ENCODE measurements at places on chromosomes 12 and 14.

DNA sequence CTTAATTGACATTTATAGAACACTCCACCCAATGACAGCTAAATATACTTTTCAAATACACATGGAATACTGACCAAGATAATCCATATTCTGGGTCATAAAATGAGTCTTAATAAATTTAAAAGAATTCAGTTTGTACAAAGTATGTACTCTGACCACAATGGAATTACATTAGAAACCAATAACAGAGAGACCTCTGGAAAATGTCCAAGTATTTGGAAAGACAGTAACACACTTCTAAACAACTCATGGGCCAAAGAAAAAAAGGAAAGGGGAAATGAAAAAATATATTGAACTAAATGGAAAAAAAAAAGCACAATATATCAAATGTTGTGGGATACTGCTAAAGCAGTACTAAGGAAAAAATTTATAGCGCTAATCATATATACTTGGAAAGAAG, 52.0 kb downstream of the CRACR2A start:
- no peak for DNase-seq

GRCh38 chr14:34247605-34248004, 214.4 kb downstream of the SPTSSA start:
- DNase-seq: no peak

- no peak for DNase-seq
Measured at GRCh38 chr12:110718222-110718908, 24.3 kb downstream of the PPP1CC start.

DNA sequence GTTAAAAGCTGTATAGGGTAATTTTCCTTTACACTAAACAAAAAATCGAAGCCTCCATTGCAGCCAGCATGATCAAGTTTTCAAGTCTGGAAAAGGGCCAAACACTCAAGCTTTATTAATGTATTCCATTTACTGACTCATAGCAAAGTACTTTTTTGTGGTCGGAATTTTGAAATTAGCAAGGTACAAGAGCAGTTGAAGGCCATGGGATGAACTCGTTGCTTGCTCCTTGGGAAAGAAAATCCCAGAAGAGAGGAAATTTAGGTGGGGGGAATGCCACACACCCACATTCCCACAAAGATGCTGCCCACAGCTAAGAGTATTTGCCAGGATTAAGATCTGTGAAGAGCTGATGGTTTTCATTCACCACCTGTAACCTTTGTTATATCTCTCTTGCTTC, 333.7 kb downstream of the EGLN3 start:
- DNase-seq: no peak

- no peak for DNase-seq
Measured at GRCh38 chr12:26822026-26822425, 11.0 kb downstream of the ITPR2 start.

GRCh38 chr12:101051901-101052550, 158.0 kb downstream of the SLC5A8 start:
- no peak for DNase-seq

GRCh38 chr12:121323908-121324307, 27.4 kb upstream of the CAMKK2 start:
- no peak for DNase-seq

DNA sequence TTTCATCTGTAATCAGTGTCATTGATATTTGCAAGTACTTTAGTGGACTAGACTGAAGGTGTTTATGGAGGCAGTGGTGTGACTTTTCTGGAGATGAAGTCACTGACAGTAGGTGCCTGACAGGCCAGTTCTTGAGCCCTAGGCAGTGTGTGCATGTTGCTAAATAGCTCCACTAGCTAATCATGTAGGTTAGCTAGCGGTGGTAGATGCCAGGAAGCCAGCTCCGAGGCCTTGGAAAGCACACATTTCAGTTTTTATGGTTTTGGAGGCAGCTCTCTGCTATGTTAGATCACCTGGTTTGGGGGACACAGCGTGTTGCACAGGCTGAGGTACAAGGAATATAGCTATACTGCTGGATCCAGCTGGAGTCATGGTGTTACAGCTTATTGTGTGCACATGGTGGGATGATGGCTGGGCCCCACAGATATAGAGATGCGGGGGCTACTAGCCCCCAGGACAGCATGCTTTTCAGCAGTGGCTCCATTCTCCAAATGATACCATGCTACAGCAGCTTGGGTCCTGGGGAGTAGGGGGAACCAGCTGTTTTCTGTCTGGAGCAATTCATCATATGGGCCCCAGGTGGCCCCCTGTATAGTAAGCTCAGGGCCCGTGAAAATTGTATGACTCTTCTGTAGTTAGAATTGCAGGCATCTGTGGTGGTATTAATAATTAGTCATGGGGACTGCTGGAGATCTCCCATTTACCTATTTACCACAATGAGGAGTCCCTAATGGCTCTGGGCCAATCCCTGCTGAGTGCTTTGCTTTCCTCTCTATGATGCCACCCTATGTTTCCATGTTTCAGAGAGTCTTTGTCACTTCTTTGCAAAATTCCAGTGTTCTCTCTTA, 367.2 kb upstream of the LMO3 start:
- DNase-seq: no peak

GRCh38 chr12:117593815-117594400, 232.5 kb upstream of the NOS1 start:
- DNase-seq: no peak

DNA sequence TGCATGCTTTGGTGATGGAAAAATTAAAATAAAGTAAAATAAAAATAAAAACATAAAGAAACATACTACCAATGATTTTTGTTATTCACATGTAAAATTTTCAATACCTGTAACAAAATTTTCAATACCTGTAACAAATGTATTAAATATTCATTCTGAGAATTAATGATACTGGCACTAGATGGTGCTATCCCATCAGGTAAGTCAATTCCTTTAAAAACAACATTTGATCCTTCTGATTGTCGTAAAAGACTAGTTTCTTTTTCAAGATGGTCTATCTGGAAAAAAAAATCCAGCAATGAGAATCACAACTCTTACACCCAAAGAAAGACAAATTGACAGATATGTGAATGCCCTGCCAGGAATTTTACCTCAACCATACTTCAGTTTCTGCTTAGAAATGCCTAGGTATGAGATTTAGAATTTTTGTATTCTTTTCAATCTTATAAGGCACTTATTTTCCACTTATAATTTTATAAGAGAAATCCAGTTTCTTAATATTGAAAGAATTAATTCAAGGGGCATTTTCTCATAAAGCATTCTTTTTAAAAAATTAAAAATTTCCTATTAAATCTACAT, 30.7 kb downstream of the CEP290 start:
- DNase-seq: no peak

DNA sequence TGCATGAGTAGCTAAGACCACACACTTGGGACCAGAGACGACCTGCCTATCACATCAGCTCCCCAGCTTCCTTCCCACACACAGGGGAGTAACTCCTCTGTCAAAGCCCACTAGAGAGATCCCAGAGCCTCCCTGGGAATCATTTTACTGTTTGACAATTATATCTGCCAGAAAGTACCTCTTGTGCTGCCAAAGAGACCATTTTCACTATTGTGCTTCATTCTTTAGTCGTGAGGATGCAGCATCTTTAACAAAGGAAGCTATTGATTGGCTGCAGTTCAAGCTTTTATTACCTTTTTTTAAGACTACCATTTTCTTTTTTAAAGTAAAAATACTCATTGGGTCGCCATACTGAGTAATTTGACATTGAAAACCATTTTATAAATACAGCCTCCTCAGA, 194.5 kb upstream of the RGS6 start:
- no peak for DNase-seq

DNA sequence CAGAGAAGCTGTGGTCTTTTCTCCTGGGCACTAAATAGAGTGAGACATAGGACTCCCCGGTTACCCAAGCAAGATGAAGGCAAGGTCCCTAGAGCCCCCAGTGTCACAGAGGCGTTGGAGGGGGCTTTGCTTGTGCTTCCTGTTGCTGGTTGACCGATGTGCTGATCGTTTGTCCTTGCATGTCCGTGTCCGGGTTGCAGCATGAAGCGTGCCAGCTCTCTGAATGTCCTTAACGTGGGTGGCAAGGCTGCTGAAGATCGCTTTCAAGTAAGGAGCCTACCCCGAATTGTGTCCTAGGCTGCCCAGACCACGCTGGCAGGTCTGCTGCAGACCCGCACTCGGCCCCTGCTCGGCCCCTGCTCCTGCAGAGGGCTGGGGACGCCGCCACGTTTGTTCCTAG, 23.1 kb downstream of the XRCC3 start:
- no peak for DNase-seq

DNA sequence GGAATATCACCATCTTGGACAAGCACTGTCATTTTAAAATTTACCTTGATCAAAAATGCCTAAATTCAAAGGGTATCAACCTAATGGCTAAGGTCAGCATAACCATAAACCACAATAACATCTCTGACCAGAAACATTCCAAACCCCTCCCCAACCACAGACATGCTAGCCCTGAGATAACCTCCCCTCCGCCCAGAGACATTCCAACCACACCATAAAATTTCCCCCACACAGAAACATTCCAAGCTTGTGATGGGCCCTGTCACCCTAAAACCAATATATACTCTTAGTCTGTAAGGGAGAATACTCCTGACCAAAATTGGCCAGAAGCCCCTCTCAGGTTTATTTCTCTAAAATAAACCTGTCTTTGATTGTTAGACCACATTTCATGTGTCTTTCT, 17.7 kb downstream of the EPYC start:
- no peak for DNase-seq

DNA sequence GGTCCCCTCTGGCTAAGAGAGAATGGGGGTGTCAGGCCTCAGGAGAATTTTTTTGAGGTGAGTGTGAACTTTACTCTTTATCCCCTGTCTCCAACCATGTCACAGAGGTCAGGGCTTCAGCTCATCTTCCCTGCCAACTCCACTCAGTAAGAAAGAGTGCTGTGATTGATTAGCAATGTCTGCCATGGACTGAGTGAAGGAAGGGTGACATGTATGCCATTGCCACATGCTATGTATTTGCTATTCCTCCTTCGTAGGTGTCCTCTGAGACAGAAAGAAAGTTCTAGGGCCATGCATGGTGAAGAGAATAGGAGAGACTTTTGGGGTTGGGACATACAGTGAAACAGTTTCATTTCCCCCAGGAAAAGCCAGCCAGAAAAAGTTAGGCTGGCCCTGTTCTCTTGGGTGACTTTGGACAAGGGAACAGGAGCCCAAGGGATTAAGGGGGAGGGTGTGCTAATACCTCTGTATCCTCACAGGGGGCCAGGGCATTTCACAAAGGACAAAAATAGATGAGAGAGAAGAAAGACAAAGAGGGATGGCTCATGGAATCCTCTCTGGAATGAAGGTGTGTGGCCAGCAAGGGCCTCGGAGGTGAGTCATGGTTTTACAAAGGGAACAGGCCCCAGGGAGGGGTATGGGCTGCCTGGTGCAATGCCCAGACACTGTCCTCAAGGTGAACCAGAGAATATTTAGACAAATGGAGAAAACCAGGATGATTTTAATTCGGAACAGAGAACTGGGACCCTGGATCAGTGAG, 13.9 kb upstream of the MYL2 start:
- no peak for DNase-seq

- DNase-seq: no peak
Measured at GRCh38 chr12:59408431-59408830, 187.4 kb upstream of the SLC16A7 start.

DNA sequence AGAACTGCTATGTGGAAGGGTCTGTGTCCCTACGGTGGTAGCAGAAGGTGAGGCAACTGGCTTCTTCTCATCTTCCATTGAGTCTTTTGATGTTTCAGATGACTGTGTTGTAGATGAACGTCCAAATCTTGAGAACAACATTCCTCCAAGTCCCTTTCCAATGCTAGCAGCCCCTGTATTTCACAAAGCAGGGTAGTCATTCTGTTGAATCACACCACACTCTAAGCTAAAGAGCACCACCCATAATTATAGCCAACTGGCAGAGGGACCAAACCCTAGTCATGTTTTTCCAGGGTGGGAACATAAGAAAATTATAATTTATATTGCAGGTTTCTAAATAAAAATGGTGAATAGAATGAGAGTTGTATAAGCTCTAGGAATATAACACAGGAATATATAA, 98.7 kb downstream of the DDHD1 start:
- DNase-seq: no peak

- no peak for DNase-seq
Measured at GRCh38 chr14:47120645-47121044, 469.1 kb upstream of the RPL10L start.

DNA sequence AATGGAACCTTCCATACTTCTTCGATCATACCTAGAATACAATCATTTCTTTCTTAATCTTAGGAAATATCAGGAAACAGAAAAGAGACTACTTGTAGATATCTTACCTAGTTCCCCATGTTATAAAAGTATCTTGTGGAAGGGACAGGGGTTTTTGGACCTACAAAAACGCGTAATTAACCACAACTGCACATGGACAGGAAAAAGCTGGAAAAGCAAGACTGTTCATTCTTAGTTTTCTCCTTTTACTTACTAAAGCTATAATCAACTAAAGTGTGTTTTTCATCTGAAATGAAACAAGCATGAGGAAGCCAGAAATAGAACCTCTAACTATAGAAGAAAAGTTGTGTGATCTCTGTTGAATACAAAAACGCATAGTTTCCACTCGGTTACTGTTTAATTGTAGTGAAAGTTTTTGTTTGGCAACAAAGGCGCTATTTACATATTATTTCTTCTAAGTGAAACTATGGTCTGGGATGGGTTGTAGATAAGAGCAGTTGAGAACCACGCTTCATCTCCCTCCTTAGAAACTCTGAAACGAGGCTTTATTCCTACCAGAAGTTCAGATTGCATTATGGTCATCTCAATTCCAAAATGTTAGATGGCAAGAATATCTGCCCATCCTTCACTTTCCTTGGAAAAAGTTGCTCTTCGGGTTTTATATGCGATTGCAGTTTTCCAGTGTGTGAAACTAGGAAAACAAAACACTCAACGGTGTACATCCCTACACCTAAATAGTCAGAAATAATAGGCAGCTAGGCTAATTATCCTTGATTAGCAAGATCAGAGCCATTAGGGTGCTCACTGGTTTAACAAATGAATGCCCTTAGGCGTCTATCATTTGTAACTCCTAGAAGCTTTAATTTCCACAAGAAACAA, 1.1 kb downstream of the BCAT1 start:
- no peak for DNase-seq

DNA sequence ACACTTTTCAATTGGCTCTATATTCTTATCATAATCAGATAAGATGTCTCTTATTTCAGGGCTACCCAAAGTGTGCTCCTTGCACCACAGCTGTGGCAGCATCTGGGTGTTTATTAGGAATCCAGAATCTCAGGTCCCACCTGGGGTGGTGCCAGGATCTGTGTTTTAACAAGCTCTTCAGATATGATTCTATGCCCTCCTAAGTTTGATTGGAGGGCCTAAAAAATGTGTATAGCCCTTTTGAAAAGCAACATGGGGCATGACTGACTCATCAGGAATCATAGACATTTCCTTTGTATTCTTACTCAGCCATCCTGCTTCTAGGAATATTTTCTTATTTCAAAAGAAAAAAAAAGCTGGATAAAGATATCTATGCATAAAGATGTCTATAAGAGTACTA, 103.1 kb downstream of the HELB start:
- no peak for DNase-seq

- DNase-seq: no peak
Measured at GRCh38 chr12:67710582-67710981, 62.0 kb downstream of the DYRK2 start.

GRCh38 chr14:88838015-88838414, 13.6 kb downstream of the TTC8 start:
- no peak for DNase-seq

- no peak for DNase-seq
Measured at GRCh38 chr14:100717386-100717785, 9.3 kb upstream of the DLK1 start.
